ENCODE measurements at places on chromosomes 3 and 15. TPM values are rescaled to one million over a fixed set of nuclear protein-coding genes. Genes with fewer than 3 reads are reported as not detected.

- H3K27ac ChIP-seq, result no peak overlapping the region
- H3K36me3 ChIP-seq, result no peaks in the 10 kb centered on the region
- no peak for DNase-seq
- H3K27me3 ChIP-seq, result no peaks in the 10 kb centered on the region
Measured at GRCh38 chr3:58004973-58005372, 3.2 kb upstream of the FLNB start.

The P3H2 gene
- 36.2 TPM for total RNA-seq

The BFSP2 gene
- not detected for total RNA-seq

The GOLGA6L1 gene
- not detected for total RNA-seq

GRCh38 chr3:139299261-139300132 is 44.3 kb upstream of the MRPS22 start:
- no peak overlapping the region for H3K27ac ChIP-seq
- peak; percentile 14 for DNase-seq
- H3K4me1 ChIP-seq, result peaks cover 9% of the 10 kb centered on the region
- no peak overlapping the region for H3K4me3 ChIP-seq

DNA sequence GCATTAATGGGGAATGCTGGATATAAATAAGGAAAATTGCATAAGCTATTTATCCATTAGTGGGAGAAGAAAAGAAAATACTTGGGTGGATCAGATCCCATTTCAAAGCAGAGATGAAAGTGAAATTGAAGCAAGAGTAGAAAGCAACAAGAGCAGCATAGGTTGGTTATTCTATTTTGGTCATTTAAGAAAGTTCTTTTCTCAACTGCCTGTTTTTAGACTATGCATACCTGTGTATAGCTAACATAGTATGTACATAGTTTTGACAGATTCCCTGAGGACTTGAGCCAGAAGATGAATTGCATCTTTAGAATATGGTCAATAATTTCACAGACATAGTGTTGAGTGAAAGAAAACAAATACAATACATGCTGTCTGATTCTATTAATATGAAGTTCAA is 29.0 kb upstream of the DENND4A start:
- no peaks in the 10 kb centered on the region for H3K36me3 ChIP-seq
- no peak overlapping the region for H3K27ac ChIP-seq
- no peak for DNase-seq
- H3K4me1 ChIP-seq, result peaks cover 15% of the 10 kb centered on the region

The LRRC31 gene
- not detected for total RNA-seq

DNA sequence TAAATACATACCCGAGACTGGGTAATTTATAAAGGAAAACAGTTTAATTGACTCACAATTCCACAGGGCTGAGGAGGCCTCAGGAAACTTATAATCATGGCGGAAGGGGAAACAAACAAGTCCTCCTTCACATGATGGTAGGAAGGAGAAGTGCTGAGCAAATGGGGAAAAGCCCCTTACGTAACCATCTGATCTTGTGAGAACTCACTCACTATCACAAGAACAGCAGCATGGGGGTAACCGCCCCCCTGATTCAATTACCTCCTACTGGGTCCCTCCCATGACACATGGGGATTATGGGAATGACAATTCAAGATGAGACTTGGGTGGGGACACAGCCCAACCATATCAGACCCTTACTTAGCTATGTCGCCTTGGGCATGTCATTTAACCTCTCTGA is 27.7 kb downstream of the SCG3 start:
- H3K36me3 ChIP-seq, result peaks cover 2% of the 10 kb centered on the region
- peak overlapping the region; percentile 51 for H3K27ac ChIP-seq

The HCLS1 gene
- total RNA-seq, result 1.9 TPM

The RBPMS2 gene
- 202 TPM for total RNA-seq

- no peaks in the 10 kb centered on the region for H3K36me3 ChIP-seq
- H3K4me1 ChIP-seq, result 0 out of 2 replicates have a peak, but pooled peaks cover 4% of the 10 kb centered on the region
- peaks cover 20% of the 10 kb centered on the region for H3K27me3 ChIP-seq
- H3K27ac ChIP-seq, result no peak overlapping the region
Measured at GRCh38 chr15:75307778-75308390, 25.2 kb downstream of the GOLGA6D start.

GRCh38 chr3:141333836-141334626 is 34.3 kb upstream of the ZBTB38 start:
- H3K27ac ChIP-seq, result peak overlapping the region; percentile 4
- H3K36me3 ChIP-seq, result no peaks in the 10 kb centered on the region
- H3K27me3 ChIP-seq, result no peaks in the 10 kb centered on the region

GRCh38 chr15:86164232-86164898 is 84.7 kb downstream of the AGBL1 start:
- DNase-seq, result no peak
- no peak overlapping the region for H3K4me3 ChIP-seq
- no peaks in the 10 kb centered on the region for H3K27me3 ChIP-seq
- H3K27ac ChIP-seq, result no peak overlapping the region
- H3K36me3 ChIP-seq, result no peaks in the 10 kb centered on the region

The IGF2BP2 gene
- total RNA-seq, result 133 TPM

DNA sequence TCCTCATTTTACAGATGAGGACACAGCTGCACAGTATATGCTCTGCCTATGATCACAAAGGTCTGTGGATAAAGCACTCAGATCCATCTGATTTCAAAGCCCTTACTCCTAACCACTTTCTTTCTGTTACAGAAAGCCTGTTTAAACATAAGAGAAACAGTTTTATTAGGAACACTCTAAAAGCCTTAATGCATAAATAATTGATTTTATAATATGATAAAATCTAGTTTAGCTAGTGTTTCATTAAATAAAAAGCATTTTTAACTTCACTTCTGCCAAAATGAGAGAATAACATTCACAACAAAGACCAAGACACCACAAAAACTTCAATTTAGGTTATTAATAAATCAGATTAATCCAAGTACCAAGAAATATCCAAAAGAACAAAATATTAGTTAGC is 21.4 kb downstream of the SNX4 start:
- no peaks in the 10 kb centered on the region for H3K4me1 ChIP-seq
- no peak overlapping the region for H3K27ac ChIP-seq
- H3K27me3 ChIP-seq, result no peaks in the 10 kb centered on the region
